ENCODE measurements at places on chromosomes 16 and 17. TPM values are rescaled to one million over a fixed set of nuclear protein-coding genes. Genes with fewer than 3 reads are reported as not detected.
A peak's percentile ranks its signal among the peaks of the same experiment; 100 is the strongest.

EPX gene
- not detected for total RNA-seq

GRCh38 chr16:23079675-23080301 lies 69.5 kb downstream of the USP31 start:
- peaks cover 35% of the 10 kb centered on the region for H3K36me3 ChIP-seq
- H3K27ac ChIP-seq = no peak overlapping the region
- no peak for DNase-seq
- H3K4me3 ChIP-seq = no peak overlapping the region

DNA sequence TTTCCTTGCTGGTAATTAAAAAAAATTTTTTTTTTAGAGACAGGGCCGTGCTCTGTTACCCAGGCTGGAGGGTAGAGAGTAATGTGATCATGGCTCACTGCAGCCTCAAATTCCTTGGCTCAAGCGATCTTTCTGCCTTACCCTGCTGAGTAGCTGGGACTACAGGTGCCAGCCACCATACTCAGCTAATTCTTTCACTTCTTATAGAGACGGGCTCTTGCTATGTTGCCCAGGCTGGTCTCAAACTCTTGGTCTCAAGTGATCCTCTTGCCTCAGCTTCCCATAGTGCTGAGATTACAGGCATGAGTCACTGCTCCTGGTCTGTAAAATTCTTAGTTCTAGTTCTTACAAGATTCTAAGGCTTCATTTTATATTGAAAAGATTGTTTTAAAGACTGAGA lies 11.1 kb downstream of the SMIM36 start:
- H3K27me3 ChIP-seq = no peaks in the 10 kb centered on the region
- H3K4me1 ChIP-seq = no peaks in the 10 kb centered on the region
- no peak overlapping the region for H3K4me3 ChIP-seq
- no peaks in the 10 kb centered on the region for H3K36me3 ChIP-seq
- no peak for DNase-seq

GRCh38 chr16:5590416-5590815 lies 492.8 kb upstream of the EEF2KMT start:
- H3K27ac ChIP-seq = no peak overlapping the region

TMEM238L gene
- not detected for total RNA-seq

KRT222 gene
- total RNA-seq = not detected

- no peak for DNase-seq
- H3K4me3 ChIP-seq = no peak overlapping the region
- no peak overlapping the region for H3K27ac ChIP-seq
- no peaks in the 10 kb centered on the region for H3K4me1 ChIP-seq
Observed at GRCh38 chr17:38539386-38539785, 66.4 kb downstream of the SRCIN1 start.

- H3K27me3 ChIP-seq = no peaks in the 10 kb centered on the region
- no peak for DNase-seq
- H3K36me3 ChIP-seq = no peaks in the 10 kb centered on the region
- H3K27ac ChIP-seq = no peak overlapping the region
Observed at GRCh38 chr16:1371054-1371978, 19.6 kb downstream of the GNPTG start.

DNA sequence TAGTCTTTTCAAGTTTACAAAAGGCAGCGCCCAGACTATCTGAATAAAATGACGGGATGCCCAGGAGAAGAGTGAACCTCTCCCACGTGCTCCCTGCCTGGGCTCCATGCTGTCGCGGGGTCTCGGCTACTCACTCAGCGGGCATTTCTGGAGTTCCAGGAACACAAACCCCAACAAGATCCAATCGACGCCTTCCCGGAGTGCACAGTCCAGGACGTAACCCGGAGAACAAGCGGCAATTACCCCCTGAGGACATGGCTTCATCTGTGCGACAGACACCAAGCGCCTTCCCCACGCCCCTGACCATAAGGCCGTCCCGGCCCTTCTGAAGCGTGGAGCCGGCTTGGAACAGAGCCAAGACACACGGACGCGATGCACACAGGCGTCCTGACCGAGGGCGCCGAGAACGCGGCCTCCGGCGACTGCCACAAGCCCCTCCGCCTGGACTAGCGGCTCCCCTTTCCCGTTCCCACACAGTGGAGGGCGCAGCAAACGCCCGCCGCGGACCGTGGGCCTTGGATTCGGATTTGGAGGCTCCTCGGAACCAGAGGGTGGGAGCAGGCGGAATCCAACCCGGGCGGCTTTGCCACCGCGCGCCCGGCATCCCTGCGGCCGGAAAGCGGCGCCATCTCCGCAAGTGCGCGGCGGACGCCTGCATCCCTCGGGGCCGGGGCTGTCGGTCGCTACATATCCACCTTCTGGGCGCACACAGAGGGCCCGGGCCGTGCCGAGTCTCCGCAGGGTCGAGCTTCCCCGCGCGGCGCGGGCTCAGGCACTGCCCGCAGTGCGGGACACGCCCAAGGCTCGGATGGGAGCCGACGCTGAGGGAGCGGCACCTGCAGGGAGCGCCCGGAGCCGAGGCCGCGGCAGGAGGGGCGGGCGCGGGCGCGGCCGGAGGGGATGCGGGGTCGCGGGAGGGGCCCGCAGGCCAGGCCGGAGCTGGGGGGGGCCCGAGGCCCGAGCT lies 725 bp downstream of the ABCA3 start:
- H3K27me3 ChIP-seq = peaks cover 22% of the 10 kb centered on the region
- DNase-seq = peak; percentile 87
- H3K36me3 ChIP-seq = no peaks in the 10 kb centered on the region
- H3K4me1 ChIP-seq = peaks cover 10% of the 10 kb centered on the region
- no peak overlapping the region for H3K27ac ChIP-seq

DNA sequence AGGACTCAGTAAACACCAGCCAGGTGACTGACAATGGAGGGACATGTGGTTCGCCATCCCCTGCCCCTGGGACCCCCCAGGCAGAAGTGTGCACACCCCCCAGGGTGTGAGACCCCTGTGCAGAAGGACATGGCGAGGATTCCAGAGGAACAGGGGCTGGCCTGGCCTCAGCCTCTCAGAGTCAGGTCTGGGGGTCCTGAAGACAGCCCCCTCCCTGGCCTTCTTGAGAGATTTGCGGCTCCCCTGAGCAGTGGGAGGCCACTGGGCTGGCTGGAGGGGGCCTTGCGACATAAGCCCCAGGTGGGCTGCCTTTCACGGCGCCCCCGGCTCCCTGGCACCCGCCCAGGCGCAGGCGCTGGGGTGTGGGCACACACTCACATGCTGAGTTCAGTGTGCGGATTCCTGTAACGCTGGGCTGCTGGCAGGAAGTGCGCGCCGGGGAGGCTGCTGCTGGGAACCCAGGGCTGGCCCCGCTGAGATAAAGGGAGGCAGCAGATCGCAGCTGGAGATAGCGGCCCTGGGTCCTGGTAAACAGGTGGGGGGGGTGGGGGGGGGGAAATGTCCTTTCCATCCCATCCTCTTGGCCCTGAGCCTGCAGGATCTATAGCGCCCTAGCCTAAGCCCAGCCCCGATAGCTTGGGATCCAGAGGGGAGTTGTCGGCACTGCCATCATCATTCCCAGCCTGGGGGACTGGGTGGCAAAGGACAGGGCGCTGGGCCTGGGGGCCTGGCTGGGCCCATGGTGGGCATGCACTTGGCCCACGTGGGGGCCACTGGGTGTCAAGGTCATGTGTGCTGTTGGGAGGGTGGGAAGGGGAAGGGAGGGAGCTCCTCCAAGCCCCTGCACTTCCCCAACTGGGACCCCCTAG lies 27.1 kb downstream of the TMEM235 start:
- DNase-seq = no peak
- no peaks in the 10 kb centered on the region for H3K36me3 ChIP-seq
- no peaks in the 10 kb centered on the region for H3K27me3 ChIP-seq

DNA sequence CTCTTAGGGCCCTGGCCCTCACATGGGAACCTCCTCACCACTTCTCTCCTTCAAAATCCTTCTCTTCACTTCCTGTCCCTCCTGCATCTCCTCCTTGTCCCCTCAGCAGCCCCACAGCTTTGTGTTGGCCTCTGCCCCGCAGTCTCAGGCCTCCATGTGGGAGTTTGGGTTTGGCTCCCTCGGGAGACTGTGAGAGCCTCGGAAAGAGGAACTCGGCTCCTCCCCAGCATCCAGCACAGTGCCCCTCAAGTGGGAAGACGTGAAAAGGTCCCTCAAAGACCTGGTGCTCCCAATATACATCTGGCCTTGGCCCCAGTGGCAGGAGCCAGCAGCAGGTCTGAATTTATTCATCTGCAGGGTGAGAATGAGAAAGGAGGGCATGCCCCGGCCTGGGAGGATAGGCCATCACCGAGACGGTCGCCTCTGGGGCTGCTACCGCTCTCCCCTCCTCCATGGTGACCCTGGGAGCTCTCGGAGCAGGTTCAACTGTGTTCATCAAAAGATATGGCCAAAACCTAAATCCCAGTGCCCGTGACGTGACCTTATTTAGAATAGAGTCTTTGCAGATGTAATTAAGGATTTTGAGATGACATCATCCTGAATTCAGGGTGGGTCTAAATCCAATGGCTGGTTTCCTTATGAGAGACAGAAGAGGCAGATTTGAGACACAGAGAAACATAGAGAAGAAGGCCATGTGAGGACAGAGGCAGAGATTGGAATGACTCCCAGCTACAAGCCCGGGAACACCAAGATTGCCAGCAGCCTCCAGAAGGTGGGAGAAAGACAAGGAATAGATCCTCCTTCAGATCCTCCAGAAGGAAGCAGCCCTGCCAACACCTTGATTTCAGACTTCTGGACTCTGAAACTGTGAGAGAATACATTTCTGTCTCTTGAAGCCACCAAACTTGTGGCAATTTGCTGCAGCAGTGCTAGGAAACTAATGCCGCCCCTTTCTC lies 135.1 kb downstream of the MRM1 start:
- H3K4me3 ChIP-seq = no peak overlapping the region
- no peaks in the 10 kb centered on the region for H3K4me1 ChIP-seq

SCGB1C2 gene
- not detected for total RNA-seq

GRCh38 chr16:71626858-71627213 lies 852 bp downstream of the MARVELD3 start:
- H3K4me3 ChIP-seq = peak overlapping the region; percentile 55
- no peak overlapping the region for H3K27ac ChIP-seq
- H3K36me3 ChIP-seq = no peaks in the 10 kb centered on the region
- no peak for DNase-seq
- H3K4me1 ChIP-seq = peaks cover 15% of the 10 kb centered on the region
- H3K27me3 ChIP-seq = peaks cover 4% of the 10 kb centered on the region

GRCh38 chr17:69050999-69051775 lies 9.5 kb downstream of the ABCA9 start:
- peaks cover 44% of the 10 kb centered on the region for H3K4me1 ChIP-seq
- peak overlapping the region; percentile 40 for H3K27ac ChIP-seq
- H3K27me3 ChIP-seq = no peaks in the 10 kb centered on the region
- H3K4me3 ChIP-seq = peak overlapping the region; percentile 1

DNA sequence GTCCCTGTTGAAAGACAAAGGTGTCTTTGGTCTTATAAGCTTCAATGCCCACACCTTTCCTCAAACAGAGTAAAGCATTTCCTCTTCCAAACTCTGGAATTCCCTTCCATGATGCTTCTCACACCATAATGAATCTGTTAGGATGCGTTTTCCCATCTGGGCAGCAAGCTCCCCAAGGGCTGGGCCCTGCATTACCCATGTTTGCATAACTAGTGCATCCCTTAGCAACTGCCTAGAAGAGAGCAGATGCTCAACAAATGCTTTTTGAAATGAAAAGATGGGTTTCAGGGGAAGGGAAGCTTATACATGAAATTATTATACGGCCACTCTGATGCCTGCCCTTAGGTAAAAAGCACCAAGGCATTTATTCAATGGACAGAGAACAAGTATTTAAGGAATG lies 124.5 kb upstream of the CCL2 start:
- DNase-seq = no peak
- H3K27me3 ChIP-seq = no peaks in the 10 kb centered on the region
- H3K36me3 ChIP-seq = no peaks in the 10 kb centered on the region
- no peaks in the 10 kb centered on the region for H3K4me1 ChIP-seq
- no peak overlapping the region for H3K27ac ChIP-seq
- H3K4me3 ChIP-seq = no peak overlapping the region

GRCh38 chr17:33967608-33968349 lies 287.3 kb upstream of the CCL2 start:
- no peak for DNase-seq
- H3K36me3 ChIP-seq = no peaks in the 10 kb centered on the region
- H3K27ac ChIP-seq = no peak overlapping the region
- no peak overlapping the region for H3K4me3 ChIP-seq
- no peaks in the 10 kb centered on the region for H3K4me1 ChIP-seq
- H3K27me3 ChIP-seq = no peaks in the 10 kb centered on the region

GRCh38 chr17:61000911-61001310 lies 323.3 kb downstream of the BCAS3 start:
- DNase-seq = no peak
- H3K27me3 ChIP-seq = no peaks in the 10 kb centered on the region
- H3K4me3 ChIP-seq = no peak overlapping the region
- H3K4me1 ChIP-seq = peaks cover 12% of the 10 kb centered on the region
- no peak overlapping the region for H3K27ac ChIP-seq

GRCh38 chr16:85391769-85392583 lies 221.1 kb upstream of the GSE1 start:
- H3K4me3 ChIP-seq = no peak overlapping the region
- no peak overlapping the region for H3K27ac ChIP-seq
- H3K36me3 ChIP-seq = no peaks in the 10 kb centered on the region
- no peaks in the 10 kb centered on the region for H3K27me3 ChIP-seq

- no peak overlapping the region for H3K27ac ChIP-seq
- no peak for DNase-seq
- peaks cover 18% of the 10 kb centered on the region for H3K36me3 ChIP-seq
- peaks cover 14% of the 10 kb centered on the region for H3K4me1 ChIP-seq
- H3K27me3 ChIP-seq = no peaks in the 10 kb centered on the region
Observed at GRCh38 chr17:37147301-37147812, 198.6 kb downstream of the AATF start.

DNA sequence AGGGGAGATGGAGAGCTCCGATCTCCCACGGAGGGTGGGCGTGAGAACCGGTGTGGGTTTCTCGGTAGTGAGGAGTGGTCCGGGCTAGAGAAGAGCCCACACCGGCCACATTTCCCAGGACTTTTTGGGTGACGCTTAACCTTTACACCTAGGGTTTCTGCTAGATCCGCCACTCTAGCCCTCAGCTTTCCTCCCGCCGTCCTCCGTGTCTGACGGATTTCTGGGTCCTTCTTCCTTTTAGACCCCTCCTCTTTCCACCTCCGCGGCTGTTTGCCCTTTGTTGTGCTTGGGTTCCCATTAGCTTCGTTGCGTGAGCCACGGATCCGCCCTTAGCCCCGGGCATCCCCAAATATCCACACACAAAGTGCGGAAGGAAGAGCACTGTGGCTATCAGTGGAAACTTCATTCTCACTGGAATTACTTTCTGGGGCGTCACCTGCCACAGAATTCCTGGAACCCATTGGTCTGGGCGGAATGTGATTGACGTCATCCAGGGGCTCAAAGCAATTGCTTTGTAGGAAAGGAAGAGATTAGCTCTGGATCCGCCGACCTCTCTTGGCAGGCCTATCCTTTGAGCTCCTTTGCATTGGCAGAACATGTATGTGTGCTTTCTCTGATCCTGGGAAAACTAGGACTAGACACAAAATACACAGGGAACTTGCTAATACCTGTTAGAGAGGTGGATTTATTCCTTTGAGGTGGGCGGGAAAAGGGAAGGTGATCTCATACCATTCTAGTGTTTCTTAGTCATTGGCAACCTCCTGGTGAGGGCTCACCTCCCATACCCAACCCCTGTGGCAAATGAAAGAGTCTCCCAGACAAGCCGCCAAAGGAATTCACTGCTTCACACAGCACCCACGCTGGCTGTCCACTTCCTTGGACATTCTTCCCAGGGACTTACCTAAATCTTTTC lies 654 bp downstream of the TNFAIP1 start:
- H3K27ac ChIP-seq = peak overlapping the region; percentile 98
- no peak for DNase-seq
- peak overlapping the region; percentile 98 for H3K4me3 ChIP-seq
- H3K27me3 ChIP-seq = no peaks in the 10 kb centered on the region
- peaks cover 55% of the 10 kb centered on the region for H3K4me1 ChIP-seq
- H3K36me3 ChIP-seq = peaks cover 14% of the 10 kb centered on the region
